NCI-H526 treated with DMSO at 0.1 percent for 48 hours (cell line): ENCODE measurements at places on chromosomes 7 and 10.

DNA sequence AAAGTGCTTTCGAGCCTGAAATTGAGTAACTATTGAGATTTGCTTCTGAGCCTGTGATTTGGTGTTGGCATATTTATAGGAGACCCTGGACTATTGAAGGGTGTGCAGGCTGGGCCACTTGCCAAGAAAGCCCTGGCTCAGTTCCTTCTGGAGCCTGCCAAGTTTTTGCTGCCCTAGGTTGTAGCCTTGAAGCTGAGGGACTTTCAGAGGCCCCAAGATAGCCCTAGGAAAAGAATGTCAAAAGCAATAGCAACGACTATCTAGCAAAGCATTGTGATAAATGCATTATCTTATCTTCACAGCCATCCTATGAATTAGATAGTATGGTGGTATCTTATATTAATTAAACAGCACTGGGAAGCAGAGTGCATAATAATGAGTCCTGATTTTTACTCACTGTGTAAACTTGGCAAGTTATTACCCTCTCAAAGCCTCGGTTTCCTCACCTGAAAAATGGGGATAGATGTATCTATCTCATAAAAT is 473.7 kb upstream of the PODXL start:
- no peak for DNase-seq

- no peak for DNase-seq
These were observed 310.6 kb upstream of the PLXDC2 start for GRCh38 chr10:19505320-19506312.

DNA sequence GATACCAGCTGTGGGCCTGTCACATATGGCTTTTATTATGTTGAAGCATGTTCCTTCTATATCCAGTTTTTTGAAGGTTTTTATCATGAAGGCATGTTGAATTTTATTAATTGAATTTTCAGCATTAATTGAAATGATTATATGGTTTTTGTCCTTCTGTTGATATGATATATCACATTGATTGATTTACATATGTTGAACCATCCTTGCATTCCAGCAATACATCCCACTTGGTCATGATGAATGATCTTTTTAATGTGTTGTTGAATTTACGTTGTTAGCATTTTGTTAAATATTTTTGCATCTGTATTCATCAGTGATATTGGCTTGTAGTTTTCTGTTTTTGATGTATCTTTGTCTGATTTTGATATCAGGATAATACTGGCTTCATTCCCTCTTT is 21.2 kb downstream of the PRSS37 start:
- no peak for DNase-seq

DNA sequence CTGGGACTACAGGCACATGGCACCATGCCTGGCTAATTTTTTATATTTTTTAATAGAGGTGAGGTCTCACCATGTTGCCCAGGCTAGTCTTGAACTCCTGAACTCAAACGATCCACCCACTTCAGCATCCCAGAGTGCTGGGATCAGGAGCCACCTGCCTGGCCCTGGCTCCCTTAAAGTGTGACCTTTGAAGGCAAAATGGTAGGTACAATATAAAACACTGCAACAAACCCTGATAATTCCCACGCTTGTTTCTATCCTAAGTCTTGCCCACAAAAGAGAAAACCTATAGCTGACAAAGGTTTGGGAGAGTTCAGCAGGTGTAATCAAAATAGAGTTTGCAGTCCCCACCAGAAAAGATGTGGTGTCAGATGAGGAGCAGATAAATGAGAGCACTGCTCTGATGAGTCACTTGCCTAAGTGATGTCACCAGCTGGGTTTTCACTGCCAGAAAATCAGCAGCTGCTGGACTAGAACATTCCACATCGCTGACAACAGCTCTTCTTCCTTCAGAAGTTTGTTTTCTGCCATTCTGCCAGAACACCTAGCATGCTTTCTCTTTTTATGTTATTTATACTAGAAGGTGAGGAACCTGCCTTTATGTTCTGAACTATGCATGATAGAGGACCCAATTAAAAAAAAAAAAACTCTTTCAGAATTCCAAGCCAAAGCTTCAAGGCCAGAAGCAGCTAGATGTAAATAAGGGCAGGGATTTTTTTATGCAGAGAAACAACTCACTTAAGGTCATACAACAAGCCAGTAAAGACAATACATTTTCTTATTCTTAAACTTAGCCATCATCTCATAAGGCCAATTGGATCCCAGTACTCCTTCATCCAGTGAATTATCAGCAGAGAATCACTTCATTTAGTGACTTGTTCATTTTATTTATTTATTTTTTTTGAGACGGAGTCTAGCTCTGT is 18.0 kb downstream of the PURB start:
- no peak for DNase-seq

- no peak for DNase-seq
These were observed 93.6 kb downstream of the HGF start for GRCh38 chr7:81676105-81676811.

DNA sequence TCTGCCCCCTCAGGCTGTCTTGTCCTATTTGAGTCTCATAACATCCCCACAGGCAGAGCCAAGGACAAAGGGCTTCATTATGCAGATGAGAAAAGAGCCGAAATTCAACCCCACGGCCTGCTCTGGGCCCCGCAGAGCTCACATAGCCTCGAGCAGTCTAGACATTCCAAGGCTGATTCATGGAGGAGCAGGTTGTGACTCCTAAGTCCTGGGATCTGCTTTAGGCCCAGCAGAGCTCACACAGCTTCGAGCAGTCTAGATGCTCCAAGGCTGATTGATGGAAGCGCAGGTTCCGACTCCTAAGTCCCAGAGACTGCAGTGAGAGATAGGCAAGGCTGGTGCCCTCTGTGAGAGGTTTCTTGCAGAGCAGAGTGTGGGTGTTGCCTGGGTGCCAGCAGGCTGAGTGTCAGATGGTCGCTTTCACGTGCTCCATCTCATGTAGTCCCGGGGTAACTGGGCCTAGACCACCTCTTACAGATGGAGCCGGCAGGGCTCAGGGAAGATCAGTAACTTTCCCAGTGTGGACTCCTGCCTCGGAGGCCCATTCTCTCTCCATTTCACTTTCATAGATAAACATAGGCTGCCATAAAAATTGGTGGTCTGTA is 436.1 kb upstream of the FOXK1 start:
- DNase-seq = no peak
